ENCODE measurements at places on chromosomes 2 and 18. TPM values are rescaled to one million over a fixed set of nuclear protein-coding genes. Genes with fewer than 3 reads are reported as not detected.
A peak's percentile ranks its signal among the peaks of the same experiment; 100 is the strongest.

DNA sequence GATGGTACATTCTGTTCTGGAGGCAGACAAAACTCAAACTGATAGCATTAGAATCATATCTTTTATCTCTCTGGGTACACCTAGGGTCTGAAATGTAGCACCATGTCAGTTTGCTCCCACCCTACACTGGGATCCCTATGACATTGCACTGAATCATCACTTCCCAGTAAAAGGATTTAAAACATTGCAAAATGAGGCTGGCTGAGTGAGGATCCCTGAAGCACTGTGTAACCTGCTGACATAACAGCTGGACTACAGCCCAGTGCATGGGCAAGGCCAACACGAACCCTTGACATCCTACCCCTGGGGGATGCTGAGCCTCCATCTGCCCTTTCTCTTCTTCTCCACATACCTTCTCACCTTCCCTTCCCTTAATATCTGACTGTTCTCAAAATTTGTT is 253.2 kb downstream of the TTC32 start:
- DNase-seq: no peak

GRCh38 chr2:66576311-66576560 is 141.3 kb downstream of the MEIS1 start:
- DNase-seq: no peak

The ZNF513 gene
- 20.1 TPM for total RNA-seq

- no peak for DNase-seq
These were observed 618 bp upstream of the TNS1 start for GRCh38 chr2:218003281-218003944.

DNA sequence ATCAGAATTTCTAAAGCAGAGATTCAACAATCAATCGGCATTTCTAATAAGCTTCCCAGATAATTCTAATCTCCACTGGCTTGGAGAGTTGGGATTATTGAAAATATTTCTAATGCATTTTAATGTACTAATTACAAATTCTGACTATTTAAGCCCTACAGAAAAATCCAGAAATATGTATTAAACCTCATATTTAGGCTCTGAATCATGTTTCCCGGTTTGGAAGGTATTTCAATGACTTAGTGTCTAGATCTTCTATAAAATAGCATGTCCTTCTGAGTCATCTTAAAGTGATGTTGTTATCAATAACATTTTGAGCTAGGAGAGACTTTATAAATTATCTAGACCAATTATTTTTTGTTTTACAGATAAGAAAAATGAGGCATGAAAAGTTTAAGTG is 258.8 kb upstream of the NRXN1 start:
- DNase-seq: no peak

The CHCHD5 gene
- 24.9 TPM for total RNA-seq

GRCh38 chr2:27875089-27875881 is 14.9 kb downstream of the RBKS start:
- DNase-seq: no peak

GRCh38 chr2:203706403-203706802 is at the start of gene CD28:
Gene CD28, plus strand, starts transcription at chr2:203706639. Its CDS starts 58 bp downstream, at chr2:203706697.
- DNase-seq: peak; percentile 94

- no peak for DNase-seq
These were observed 819 bp downstream of the TGIF1 start for GRCh38 chr18:3450799-3451182.

The BCL11A gene
- 0.12 TPM for total RNA-seq

The CCDC93 gene
- 73.3 TPM for total RNA-seq

- no peak for DNase-seq
These were observed 233.7 kb downstream of the SCG2 start for GRCh38 chr2:223368481-223368880.

DNA sequence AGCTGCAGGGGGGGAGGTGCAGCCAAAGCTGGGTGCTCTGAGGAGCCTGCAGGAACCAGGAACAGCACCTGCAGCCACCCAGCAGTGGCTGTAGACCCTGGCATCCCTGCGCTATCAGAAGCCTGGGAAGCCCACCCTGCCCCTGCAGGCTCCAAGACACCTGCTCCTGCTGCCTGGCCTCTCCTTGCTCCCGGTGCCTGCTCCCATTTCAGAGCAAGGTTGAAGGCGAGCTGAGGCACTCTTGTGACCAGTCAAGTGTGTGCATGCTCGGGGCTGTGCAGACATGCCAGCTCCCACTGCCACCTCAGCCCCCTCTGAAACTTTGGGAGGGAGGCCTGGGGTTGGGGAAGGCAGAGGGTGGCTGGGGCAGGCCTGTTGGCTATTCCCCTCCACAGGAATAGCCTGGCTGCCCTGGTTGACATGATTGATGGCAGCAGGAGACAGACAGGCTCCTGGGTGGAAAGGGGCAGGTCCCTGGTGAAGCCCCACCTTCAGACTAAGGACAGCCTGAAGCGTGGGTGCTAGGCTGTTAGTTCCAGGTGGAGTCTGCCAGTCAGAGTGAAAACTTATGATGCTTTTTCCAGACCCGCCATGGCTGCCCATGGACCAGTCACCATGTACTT is 151.4 kb downstream of the MBD5 start:
- DNase-seq: no peak

DNA sequence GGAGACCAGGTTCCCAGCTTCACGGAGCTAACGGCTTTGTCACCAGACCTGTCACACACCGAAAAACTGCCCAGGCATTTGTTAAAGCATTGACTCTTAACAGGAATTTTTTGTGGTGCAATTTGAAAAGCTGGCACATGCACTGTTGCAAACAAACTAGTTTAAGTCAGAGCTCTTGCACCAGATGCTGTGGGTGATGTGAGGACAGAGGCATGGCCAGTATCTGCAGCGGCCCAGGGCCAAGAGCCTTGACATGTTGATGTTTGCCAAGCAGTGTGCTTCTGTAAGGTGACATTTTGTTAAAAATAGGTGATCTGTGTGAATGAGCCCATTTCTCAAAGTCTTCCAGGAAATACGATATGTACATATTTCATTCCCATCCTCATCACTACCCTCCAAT is 142.5 kb downstream of the MTCL1 start:
- no peak for DNase-seq

GRCh38 chr2:36562973-36563532 is 34.9 kb downstream of the FEZ2 start:
- no peak for DNase-seq

The PFN4 gene
- total RNA-seq: not detected

DNA sequence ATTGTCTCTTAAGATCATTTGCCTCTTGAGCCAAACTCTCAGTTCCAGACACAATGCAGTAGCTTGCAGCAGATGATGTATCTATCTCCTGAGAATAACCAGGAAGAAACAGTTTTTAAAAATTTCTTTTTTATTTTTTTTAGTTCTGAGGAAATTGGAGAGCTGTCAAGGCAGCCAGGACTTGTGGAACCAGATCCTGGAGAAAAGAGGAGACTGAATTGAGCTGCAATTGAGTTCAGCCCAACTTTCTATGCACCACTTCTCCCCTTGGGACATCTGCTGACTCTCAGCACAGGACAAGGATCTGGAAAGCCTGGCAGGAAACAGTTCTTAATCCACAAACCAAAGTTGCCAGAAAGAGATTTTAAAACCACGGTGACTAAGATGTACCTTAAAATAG is 13.5 kb upstream of the CSRNP3 start:
- DNase-seq: no peak

DNA sequence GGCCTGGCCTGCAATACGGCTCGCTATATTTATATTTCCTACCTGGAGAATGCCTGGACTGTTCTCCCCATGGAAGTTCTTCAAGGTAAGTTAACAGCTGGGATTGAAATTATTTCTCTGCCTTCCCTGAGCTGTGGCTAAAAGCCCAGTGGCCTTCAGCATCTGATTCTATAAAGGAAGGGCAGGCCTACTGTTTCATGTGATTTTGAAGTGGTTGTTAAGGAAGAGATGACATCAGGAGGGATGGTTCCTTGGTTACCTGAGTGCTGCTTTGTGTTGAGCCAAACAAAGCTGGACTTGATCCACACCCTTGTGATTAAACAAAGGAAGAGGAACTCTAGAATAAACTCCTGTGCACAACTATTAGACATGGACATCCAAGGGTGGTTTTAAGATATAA is 61.6 kb downstream of the MFSD6 start:
- no peak for DNase-seq

DNA sequence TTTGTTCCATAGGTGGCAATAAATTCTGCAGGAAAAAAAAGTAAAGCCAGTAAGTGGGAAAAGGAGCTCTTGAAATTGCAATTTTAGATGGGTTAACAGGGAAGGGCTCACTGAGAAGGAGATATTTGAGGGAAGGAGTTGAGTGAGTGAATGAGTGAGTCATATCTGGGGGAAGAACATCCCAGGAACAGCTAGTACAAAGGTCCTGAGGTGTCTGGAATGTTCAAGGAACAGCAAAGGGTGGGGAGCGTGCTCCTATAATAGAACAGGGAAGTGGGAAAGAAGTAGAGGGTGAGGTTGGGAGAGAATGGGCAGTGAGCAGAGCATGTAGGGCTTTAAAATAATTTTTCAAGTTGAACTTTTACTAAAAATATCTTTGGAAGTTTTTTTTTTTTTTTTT is 68.0 kb upstream of the PSME4 start:
- DNase-seq: no peak

DNA sequence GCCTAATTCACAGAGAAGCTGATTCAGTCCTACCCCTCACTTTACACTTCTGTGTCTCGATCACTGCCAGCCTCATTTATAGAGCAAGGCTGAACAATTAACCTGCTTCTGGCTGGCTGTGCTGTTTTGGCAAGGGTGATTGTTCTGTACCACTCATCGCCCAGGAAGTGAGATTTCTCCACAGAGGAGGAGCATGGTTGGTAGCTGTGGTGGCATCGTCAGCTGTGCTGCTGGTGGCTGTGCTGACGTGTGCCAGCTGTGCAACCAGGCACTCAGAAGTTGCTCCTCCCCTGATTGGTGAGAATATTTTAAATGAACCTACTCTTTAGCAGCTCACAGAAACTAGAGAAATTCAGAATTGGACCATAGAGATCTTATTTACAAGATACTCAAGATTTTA is 158.3 kb downstream of the EML6 start:
- no peak for DNase-seq

The LBX2 gene
- 0.30 TPM for total RNA-seq

The FOXD4L1 gene
- 0.52 TPM for total RNA-seq

GRCh38 chr18:49691177-49691608 is 122.1 kb downstream of the ACAA2 start:
- DNase-seq: no peak

The IL1R2 gene
- not detected for total RNA-seq

GRCh38 chr18:69213842-69214241 is 186.8 kb upstream of the DOK6 start:
- no peak for DNase-seq

The POMC gene
- 3.1 TPM for total RNA-seq

GRCh38 chr2:242019344-242019743 is 149.8 kb downstream of the RTP5 start:
- DNase-seq: no peak

GRCh38 chr18:40017021-40017420 is 1938.0 kb upstream of the PIK3C3 start:
- DNase-seq: no peak

GRCh38 chr2:148135705-148136104 is 114.8 kb downstream of the MBD5 start:
- DNase-seq: no peak

GRCh38 chr2:63121055-63121834 is 70.6 kb downstream of the OTX1 start:
- DNase-seq: no peak

DNA sequence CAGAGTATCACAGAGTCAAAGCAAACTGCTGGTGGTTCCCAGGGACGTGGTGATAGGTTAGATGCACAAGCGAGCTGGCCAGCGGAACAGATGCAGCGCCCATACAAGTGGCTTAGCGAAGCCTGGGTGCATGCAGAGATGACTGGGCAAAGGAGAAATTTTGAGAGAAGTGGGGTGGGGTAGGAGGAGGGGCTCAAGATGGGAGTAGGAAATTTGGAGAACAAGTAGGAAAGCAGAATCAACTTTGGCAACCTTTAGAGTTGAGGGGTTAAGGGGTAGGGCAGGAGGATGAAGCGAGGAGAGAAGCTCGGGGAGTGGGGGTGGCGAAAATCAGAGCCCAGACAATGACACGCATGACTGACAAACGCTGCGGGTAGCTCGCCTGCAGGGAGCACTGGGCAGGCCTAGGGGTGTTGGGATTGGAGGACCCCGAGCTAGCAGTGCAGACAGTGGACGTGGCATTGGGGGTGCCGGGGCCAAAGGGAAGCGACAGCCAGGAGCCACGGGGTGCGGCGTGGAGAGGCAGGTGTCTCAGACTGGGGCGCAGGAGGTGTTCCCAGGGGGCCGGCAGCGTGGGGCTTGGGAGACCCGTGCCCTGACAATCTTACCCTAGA is 431 bp downstream of the FAM98A start:
- DNase-seq: peak; percentile 60

DNA sequence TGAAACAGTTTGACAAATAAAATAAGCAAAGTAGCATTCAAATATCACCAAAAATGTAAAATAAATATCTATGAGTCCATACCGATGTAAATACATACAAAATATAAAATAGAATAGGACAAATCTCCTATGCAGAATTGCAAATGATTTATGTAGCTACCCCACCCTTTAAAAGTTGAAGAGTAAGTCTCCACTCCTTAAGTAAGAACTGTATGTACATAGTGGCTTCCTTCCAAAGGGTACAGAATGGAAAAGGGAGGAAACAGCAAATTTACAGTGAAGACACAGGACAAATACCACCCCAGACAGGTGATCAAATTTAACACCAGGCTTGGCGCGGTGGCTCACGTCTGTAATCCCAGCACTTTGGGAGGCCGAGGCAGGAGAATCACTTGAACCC is 40.8 kb downstream of the COL5A2 start:
- no peak for DNase-seq

DNA sequence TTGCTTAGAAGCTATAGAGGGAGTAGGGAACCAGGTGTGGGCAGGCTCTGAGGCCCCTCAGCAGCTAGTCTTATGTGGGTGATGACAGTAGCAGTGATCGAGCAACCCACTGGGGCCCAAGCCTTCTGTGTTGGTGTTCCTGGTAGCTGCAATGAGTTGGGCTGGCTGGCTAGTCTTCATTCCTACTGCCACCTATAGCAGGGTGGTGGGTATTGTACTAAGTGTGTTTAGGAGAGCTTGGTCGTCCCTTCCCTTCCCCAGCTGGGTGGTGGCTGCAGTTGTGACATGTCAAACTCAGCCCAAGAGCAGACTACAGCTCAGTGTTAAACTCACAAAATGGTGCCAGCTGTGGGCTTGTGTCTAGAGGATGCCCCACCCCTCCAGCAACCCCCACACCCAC is 486.1 kb upstream of the UBE2E3 start:
- no peak for DNase-seq

- DNase-seq: no peak
These were observed 41.6 kb upstream of the ALMS1 start for GRCh38 chr2:73343992-73344391.

- no peak for DNase-seq
These were observed 37.8 kb upstream of the FZD5 start for GRCh38 chr2:207807516-207807915.

Data from CD4-positive, alpha-beta memory T cell (primary cell).